ENCODE measurements at places on chromosomes 16 and 17.

DNA sequence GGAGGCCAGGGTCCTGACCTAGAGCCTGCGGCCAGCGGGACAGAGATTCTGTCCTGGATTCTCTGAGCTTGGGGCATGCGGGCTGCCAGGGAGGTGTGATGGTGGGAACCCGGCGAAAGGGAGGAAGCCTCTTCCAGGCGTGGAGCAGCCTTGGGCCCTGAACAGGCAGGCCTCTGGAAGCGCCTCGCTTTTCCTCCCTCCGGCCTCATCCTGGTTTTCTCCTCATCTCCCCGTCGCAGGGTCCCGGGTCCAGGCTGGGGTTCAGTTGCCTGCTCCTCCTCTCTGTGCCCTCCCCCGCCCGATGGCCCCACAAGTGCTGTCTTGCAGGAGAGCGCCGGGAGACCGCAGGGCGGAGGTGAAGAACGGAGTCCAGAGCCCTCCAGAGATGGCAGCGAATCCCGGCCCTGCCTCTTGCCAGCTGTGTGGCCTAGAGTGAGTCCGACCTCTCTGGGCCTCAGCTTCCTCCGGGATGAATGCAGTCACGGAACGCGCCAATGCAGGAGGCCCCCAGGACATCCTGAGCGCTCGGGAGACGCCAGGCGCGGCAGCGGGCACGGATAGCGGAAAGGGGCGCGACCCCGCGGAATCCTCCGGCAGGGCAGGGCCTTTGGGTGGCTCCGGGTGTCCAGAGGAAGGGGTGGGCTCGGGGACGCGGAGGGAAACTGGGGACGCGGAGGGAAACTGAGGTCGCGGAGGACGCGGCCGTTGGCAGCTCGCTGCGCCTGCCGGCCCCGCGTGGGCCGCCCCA is 553 bp upstream of the RAB11FIP4 start:
- no peak for DNase-seq

DNA sequence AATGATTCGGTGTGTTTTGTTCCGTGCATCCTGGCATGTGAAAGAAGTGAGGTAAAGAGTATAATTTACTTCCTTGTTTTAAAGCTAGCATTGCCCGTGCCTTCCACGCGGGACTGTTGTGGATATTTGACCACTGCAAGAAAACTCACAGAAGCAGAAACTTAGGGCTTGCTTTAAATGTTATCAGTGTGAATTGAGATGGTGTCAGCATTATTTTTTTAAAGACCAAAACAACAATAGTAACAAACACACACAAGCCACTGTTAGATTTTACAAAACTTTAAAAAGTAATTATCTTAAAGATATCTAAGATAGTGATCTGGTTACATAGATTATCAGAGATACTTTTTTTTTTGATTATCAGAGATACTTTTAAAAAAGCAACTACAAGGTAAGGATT is 47.4 kb downstream of the WWOX start:
- no peak for DNase-seq

DNA sequence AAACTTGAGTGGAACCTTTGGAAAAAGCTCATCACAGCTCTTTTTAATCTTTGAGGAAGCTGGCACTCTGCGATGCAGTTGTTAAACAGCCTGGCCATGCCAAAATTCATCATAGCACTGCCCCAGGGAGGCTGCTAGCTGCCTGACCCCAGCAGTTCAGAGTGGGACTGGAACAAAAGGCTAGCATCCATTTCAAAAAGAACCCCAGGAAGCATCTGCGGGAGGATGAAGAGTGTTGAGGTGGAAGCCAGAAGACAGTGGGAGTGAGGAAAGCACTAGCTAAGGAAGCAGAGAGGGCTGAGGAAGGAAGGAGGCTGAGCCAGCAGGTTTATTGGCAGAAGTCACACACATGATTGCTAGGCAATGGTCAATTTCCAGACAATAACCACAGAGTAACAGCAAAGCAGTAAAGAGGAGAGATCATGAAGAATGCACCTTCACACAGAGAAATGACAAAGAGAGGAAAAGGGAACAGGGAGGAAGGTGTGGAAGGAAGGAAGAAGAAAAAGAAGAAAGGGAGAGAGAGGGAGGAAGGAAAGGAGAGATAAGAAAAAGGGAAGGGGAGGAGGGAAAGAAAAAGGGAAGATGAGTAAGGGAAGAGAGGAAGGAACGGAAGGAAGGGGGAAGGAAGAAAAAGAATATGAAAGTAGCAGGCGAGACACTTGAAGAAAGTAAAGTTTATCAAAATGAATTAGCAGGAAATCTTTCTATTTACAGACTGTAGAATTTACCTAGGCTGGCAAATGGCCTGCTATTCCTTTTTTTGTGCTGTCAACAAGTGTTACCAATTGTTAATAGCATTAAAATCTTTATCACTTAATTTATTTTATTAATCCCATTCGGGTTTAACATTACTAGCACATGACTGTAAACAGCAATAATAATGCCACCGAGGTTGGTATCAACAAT is 270.0 kb upstream of the PSMD7 start:
- no peak for DNase-seq

GRCh38 chr17:45668316-45668715 is 115.8 kb upstream of the CRHR1 start:
- no peak for DNase-seq

- no peak for DNase-seq
These were observed 238.1 kb upstream of the CDH5 start for GRCh38 chr16:66128371-66128770.
